ENCODE measurements at places on chromosomes 2 and 18. TPM values are rescaled to one million over a fixed set of nuclear protein-coding genes. Genes with fewer than 3 reads are reported as not detected.

LCT gene
- total RNA-seq: not detected

ACVR1C gene
- 0.07 TPM for total RNA-seq

CREG2 gene
- total RNA-seq: not detected

RGPD3 gene
- 0.29 TPM for total RNA-seq

HAAO gene
- 2.2 TPM for total RNA-seq

GRCh38 chr18:25674183-25674582 lies 322.2 kb upstream of the ZNF521 start:
- no peak for DNase-seq

DNA sequence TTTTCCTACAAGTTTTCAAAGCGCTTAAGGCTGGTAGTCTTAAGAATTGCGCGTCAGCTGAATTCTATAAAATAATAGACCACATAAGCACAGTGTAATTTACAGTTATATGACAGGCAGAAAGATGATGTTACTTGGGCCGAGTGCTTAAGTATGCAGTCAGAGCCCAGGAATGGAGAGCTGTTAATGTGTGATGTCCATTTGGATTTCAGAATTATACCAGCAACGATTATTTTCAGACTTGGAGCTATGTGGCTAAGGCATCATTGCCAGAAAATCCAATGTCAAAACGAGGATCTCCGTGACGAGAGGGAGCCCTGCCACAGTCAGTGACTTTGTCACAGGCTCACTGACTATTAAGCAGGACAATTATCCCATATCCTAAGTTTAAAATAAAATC lies 3.4 kb downstream of the KLF7 start:
- no peak for DNase-seq

DNA sequence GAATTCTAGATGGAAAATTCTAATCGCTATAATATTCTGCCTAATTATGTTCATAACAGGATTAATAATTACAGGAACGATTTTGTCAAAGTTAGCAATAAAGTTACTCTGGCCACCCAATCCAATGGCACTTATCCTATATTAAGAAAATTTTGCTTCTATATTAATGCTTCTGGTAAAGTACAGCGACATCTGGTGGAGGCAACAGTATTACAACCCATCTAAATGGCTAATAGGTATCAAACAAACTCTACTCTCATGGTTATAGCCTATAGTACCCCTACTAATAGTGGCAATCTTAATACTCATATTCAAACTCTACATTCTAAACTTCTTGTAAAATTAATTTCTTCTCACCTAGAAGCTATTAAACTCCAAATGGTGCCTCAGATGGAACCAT lies 1084.7 kb upstream of the LRRTM1 start:
- no peak for DNase-seq

GRCh38 chr2:120866071-120866470 lies 130.4 kb downstream of the GLI2 start:
- no peak for DNase-seq

- no peak for DNase-seq
Measured at GRCh38 chr2:174951745-174952144, 53.4 kb downstream of the CHN1 start.

DNA sequence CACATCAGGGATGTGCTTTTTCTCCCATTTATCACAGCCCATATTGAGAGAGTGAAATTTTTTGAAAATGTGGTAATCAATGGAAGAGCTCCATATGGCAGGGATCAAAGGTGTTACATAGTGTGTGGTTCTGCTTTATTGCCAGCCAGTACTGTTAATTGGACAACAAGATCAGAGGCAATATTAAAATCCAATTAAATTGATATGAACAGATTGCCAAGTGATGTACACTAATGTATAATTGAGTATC lies 338.9 kb downstream of the BCL11A start:
- no peak for DNase-seq

GRCh38 chr2:213757525-213757924 lies 473.3 kb downstream of the SPAG16 start:
- no peak for DNase-seq

Measured in epithelial cell of proximal tubule (primary cell).